ENCODE measurements at places on chromosomes 5 and 9. TPM values are rescaled to one million over a fixed set of nuclear protein-coding genes. Genes with fewer than 3 reads are reported as not detected.

The EMB gene
- total RNA-seq: 148 TPM

- no peaks in the 10 kb centered on the region for H3K27me3 ChIP-seq
- no peak overlapping the region for H3K27ac ChIP-seq
- peaks cover 16% of the 10 kb centered on the region for H3K4me1 ChIP-seq
- no peak for DNase-seq
Measured at GRCh38 chr9:89657295-89657694, 52.5 kb downstream of the GADD45G start.

DNA sequence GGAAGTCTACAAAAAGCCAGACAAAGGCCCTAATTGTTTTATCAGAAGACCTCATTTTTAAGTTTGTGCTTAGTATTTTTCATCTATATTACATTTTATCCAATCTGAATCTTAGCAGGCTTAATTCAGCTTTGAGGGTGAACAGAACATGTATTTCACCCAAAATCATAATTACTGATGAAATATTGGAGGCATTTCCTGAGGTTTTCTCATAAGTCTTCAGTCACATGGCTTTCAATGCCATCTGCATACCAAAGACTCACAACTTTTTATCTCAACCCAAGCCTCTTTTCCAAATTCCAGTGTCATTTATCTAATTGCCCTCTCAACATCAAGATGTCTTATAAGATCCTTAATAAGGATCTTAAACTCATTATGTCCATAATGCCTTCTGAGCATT is 150.8 kb downstream of the TTC39B start:
- H3K27me3 ChIP-seq: no peaks in the 10 kb centered on the region
- H3K4me1 ChIP-seq: no peaks in the 10 kb centered on the region

DNA sequence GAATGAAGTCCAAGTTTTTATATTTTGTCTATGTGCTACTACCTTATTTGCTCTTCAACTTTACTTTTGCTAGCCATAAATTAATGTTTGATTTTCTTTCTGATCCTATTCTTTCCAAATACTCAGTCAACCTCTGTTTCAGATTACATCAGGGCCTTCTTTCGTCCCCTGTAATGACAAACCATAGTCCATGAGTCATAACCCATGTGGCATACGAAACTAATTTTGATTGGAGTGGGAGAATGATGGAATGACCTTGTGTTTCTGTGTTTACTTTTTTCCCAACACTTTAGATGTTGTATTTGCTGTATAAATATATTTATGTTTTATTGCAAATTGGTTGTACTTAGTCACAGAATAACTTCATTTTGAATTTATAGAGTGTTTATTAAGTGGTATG is 1043.1 kb downstream of the DTWD2 start:
- no peak overlapping the region for H3K4me3 ChIP-seq
- H3K36me3 ChIP-seq: no peaks in the 10 kb centered on the region
- DNase-seq: no peak
- no peak overlapping the region for H3K27ac ChIP-seq

The SPATA31D4 gene
- total RNA-seq: not detected

- H3K27ac ChIP-seq: no peak overlapping the region
- no peaks in the 10 kb centered on the region for H3K27me3 ChIP-seq
- DNase-seq: no peak
Measured at GRCh38 chr5:77409870-77410621, 82.1 kb downstream of the WDR41 start.

The MARCHF3 gene
- 7.6 TPM for total RNA-seq

GRCh38 chr9:8883321-8883720 is 1083.7 kb upstream of the DMAC1 start:
- no peak overlapping the region for H3K27ac ChIP-seq
- no peaks in the 10 kb centered on the region for H3K27me3 ChIP-seq
- H3K4me3 ChIP-seq: no peak overlapping the region
- no peaks in the 10 kb centered on the region for H3K4me1 ChIP-seq
- H3K36me3 ChIP-seq: no peaks in the 10 kb centered on the region
- no peak for DNase-seq

- H3K27me3 ChIP-seq: no peaks in the 10 kb centered on the region
- peak overlapping the region; percentile 88 for H3K27ac ChIP-seq
- H3K4me1 ChIP-seq: peaks cover 69% of the 10 kb centered on the region
- no peak for DNase-seq
Measured at GRCh38 chr5:157196045-157196444, 15.4 kb downstream of the ITK start.

DNA sequence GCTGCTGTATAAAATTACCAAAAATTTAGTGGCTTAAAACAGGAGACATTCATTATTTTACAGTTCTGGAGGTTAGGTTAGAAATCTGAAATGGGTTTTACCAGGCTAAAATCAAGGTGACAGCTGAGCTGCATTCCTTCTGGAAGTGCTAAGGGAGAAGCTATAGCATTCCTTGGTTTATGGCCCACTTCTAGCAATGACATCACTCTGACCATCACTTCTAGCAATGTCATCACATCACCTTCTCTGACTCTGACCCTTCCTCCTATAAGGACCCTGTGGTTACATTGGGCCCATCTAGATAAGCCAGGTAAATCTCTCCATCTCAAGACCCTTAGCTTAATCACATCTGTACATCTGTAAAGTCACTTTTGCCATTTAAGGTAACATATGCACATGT is 366.1 kb downstream of the EFNA5 start:
- no peak overlapping the region for H3K27ac ChIP-seq
- no peaks in the 10 kb centered on the region for H3K27me3 ChIP-seq
- no peaks in the 10 kb centered on the region for H3K36me3 ChIP-seq
- DNase-seq: no peak
- no peaks in the 10 kb centered on the region for H3K4me1 ChIP-seq
- H3K4me3 ChIP-seq: no peak overlapping the region

- DNase-seq: no peak
- no peak overlapping the region for H3K4me3 ChIP-seq
- no peaks in the 10 kb centered on the region for H3K36me3 ChIP-seq
- H3K27me3 ChIP-seq: peaks cover 19% of the 10 kb centered on the region
- no peaks in the 10 kb centered on the region for H3K4me1 ChIP-seq
- no peak overlapping the region for H3K27ac ChIP-seq
Measured at GRCh38 chr9:135282808-135283207, 195.3 kb downstream of the OLFM1 start.

- no peak overlapping the region for H3K4me3 ChIP-seq
- H3K27ac ChIP-seq: no peak overlapping the region
- DNase-seq: no peak
- H3K4me1 ChIP-seq: peaks cover 33% of the 10 kb centered on the region
- H3K36me3 ChIP-seq: no peaks in the 10 kb centered on the region
Measured at GRCh38 chr5:139660105-139660922, 12.2 kb downstream of the CXXC5 start.

- H3K27me3 ChIP-seq: no peaks in the 10 kb centered on the region
- H3K27ac ChIP-seq: no peak overlapping the region
- no peaks in the 10 kb centered on the region for H3K36me3 ChIP-seq
- DNase-seq: no peak
- no peak overlapping the region for H3K4me3 ChIP-seq
- no peaks in the 10 kb centered on the region for H3K4me1 ChIP-seq
Measured at GRCh38 chr5:8057769-8058168, 188.8 kb downstream of the MTRR start.

- H3K27ac ChIP-seq: no peak overlapping the region
- H3K36me3 ChIP-seq: no peaks in the 10 kb centered on the region
- H3K27me3 ChIP-seq: no peaks in the 10 kb centered on the region
Measured at GRCh38 chr5:78624011-78624541, 24.5 kb downstream of the LHFPL2 start.

- no peaks in the 10 kb centered on the region for H3K4me1 ChIP-seq
- H3K4me3 ChIP-seq: no peak overlapping the region
- no peaks in the 10 kb centered on the region for H3K36me3 ChIP-seq
- no peak overlapping the region for H3K27ac ChIP-seq
Measured at GRCh38 chr5:176847726-176848290, 37.4 kb downstream of the UNC5A start.

Data from T-cell (primary cell).